ENCODE measurements at places on chromosomes 2 and 18. TPM values are rescaled to one million over a fixed set of nuclear protein-coding genes. Genes with fewer than 3 reads are reported as not detected.

SERPINB4 gene
- not detected for total RNA-seq

VWC2L gene
- under 0.01 TPM for total RNA-seq

HOXD13 gene
- 7.5 TPM for total RNA-seq

PLEKHH2 gene
- 11.7 TPM for total RNA-seq
